Activated T-cell treated with anti-CD3 and anti-CD28 coated beads for 48 hours (primary cell): ENCODE measurements at places on chromosomes 6 and 20.

DNA sequence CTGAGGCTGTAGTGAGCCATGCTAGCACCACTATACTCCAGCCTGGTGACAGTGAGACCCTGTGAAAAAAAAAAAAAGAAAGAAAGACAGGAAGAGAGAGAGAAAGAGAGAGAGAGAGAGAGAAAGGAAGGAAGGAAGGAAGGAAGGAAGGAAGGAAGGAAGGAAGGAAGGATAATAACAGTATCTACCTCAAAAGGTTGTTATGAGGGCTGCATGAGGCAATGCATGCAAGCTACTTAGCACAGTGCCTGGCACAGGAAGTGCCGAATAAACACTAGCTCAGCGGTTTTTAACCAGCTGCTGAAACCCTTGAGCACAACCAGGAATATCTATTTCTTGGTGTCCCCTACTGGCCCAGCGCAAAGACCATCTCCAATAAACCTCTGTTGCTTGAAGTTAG is 62.3 kb upstream of the TBC1D7 start:
- DNase-seq: no peak

DNA sequence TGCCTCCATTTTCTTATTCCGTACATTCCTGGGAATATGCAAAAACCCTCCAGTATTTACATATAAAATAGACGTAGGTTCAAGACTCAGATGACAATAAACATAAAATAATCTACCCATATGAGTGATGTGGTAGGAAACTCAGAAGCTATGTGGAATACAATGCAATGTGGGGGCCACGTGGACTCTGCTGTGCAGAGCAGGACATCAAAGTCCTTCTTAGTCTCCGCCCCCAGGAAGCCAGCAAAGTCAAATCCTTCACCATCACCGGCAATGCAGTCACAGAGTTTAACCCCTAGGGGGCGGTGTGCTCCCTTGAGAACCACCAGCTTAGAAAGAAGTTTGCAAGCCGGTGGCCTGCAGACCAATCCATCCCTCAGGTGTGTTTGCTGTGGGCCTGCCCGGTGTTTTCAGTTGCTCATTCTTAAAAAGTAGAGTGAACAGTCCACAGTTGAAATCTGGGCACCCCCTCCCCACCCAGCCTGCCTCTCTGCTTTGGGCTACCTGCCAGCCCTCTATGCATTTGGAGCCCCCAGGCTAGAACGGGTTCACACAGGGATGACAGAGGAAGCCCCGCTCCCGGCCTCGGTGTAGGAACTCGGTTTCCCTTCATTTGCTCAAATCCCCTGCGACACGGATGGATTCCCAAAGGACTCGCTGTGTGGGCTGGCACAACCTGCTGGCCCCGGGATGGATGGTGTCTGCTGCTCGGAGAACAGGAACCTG is 59.9 kb downstream of the SULF2 start:
- peak; percentile 73 for DNase-seq

DNA sequence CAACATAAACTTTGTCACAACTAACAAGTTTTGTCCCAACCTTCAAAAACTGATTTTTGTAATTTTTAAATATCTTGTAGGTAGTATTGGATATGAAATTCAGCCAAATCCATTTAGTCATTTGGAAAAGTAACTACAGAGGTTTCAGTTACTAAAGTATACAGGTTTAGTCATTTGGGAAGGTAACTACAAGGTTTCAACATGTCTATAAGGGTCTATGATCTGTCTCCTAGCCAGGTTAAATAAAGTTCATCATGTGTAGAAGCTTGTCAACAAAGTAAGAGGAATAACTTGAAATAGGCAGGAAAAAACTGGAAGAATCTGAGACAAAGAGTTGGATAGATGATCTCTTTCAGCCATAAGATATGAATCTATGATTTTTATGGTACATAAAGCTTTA is 229.8 kb downstream of the COL12A1 start:
- no peak for DNase-seq

GRCh38 chr6:33953171-33953570 is 149.4 kb upstream of the MLN start:
- no peak for DNase-seq

- no peak for DNase-seq
These were observed 146.4 kb downstream of the CD83 start for GRCh38 chr6:14263881-14264424.

- no peak for DNase-seq
These were observed 572.7 kb downstream of the DHX35 start for GRCh38 chr20:39534846-39535245.

- DNase-seq: no peak
These were observed 143.4 kb upstream of the EXOC2 start for GRCh38 chr6:836276-836853.

GRCh38 chr6:50449128-50449527 is 264.2 kb upstream of the TFAP2D start:
- no peak for DNase-seq

DNA sequence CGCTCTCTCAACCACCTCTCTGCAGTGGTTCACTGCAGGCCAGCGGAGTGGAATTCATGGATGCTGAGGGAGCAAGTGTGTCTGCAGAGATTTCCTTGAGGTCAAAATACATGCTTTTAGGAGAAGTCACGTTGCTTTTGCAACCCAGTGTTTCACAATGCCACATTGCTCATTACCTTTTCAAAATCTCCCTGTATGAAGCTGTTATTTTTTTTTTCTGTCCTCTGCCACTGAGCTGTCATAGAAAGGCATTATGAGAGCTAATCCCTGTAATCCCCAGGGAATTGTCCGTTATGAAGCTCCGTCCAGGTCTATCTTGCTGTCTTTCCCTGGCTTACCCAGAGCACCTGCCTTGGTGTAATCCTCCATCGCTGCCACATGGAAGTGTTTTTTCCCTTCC is 60.5 kb upstream of the SLC22A23 start:
- no peak for DNase-seq

- DNase-seq: no peak
These were observed 3.8 kb downstream of the RSPO4 start for GRCh38 chr20:998231-998830.

GRCh38 chr20:38426006-38426897 is 8.9 kb downstream of the SNHG17 start:
- peak; percentile 38 for DNase-seq

DNA sequence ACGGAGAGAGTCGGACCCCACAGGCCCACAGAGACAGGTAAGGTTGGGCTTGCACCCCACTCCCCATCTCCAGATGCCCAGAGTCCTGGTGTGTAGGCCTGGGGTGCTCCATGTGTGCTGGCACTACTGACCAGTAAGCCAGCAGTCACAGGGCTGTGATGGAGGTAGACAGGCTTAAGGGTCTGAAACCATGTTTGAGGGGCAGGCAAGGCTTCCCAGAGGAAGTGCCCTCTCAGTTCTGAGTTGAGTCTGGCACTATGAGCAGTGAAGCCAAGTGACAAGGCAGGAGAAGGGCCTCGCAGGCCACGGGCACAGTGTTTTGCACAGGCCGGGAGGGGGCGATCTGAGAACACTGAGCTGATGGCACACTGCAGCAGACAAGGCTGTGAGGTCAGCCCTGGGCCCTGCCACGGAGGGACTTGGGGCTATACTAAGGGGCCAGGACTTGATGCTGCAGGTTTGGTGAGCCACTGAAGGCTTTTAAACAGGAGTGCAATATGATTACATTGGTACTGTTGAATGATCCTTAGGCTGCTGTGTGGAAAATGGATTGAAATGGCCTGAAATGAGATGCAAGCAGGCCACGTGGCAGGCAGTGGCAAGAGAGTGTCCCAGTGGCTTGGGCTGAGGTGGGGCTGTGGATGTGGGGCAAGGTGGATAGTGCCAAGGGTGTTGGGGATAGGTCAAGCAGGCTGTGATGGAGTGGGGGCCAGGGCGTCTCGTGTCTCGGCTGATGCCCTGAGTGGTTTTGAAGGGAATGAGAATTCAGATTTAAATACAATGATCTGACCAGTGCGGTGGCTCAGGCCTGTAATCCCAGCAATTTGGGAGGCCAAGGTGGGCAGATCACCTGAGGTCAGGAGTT is 20.3 kb downstream of the TTBK1 start:
- DNase-seq: peak; percentile 71

- no peak for DNase-seq
These were observed 113.3 kb upstream of the SSTR4 start for GRCh38 chr20:22921595-22922421.

- no peak for DNase-seq
These were observed 81.4 kb downstream of the WDR27 start for GRCh38 chr6:169620171-169621130.

DNA sequence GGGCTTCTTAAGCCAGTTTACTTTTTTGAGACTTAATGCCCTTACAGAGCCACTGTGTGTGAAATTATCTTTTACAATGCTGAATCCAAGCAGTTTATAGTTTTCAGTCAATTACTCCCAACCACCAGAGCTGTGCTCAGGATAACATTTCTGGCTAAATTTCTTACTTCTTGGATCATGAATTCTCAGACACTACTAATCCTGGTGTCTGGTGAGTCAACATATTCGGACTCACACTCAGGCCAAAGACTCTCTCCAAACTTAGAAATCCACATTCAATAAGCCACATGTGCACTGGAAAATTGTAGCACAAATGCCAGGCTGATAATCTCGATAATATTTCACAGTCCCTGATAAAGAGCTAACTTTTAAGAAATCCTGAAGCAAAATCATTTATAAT is 49.0 kb downstream of the PTPRT start:
- no peak for DNase-seq

- DNase-seq: no peak
These were observed 26.5 kb downstream of the PMEPA1 start for GRCh38 chr20:57683287-57683686.

DNA sequence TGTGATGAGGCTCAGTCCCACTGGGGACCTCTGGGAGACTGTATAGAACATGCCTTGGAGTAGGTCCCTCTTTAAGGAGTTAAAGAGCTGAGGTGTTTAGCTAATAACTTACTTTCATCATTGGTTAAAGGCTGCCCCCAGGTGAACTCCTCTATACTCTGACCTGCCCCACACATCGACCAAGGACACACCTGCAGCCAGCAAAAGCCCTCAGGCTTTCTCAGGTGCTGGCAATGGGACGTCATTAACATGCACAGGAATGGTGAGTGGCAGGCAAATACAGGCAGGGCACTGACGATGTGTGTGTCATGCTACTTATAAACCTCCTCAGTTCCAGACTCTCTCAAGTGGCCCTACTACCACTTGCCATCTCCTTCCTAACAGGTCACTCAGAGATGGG is 366.4 kb downstream of the KIF16B start:
- no peak for DNase-seq

- no peak for DNase-seq
These were observed 202.7 kb downstream of the ARHGAP18 start for GRCh38 chr6:129507059-129507807.

DNA sequence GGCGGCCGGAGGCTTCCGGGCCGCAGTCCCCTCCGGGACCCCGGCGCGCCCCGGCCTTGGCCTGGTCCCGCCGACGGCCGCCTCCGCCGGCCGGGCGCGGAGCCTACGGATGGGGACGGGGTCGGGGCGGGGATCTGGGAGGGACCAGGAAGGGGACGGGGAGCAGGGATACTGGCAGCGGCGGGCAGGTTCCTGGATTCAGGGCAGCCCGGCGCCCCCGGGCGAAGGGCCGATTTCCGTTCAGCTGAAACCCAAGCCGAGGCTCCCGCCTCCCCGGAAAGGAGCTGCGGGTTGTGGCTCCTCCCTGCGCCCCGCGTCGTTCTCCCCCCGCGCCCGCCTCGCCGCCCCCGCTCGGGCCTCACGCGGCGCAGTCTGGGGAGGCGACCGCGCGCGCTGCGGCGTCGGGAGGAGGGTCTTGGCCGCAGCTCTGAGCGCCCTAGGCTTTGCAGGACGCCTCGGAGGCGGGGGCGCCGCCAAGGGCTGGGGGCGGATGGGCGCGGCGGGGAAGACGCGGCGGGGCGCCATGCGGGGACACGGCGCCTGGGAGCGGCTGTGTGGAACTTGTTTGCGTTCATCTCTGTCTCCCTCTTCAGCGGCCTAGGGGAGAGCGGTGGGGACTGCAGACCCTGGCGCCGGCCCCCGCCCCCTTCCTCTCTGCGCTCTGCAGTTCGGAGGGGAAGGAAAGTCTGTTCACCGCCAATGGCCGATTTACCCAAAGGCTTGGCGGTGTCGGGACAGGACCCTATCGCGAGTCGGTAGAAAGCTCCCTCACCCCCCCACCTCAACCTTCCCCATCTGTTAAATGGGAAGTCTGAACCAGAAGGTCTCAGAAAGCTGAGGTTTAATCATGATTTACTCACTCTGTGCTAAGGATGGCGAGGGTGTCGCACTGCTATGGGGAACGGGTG is 22.7 kb upstream of the TMEM181 start:
- peak; percentile 6 for DNase-seq

DNA sequence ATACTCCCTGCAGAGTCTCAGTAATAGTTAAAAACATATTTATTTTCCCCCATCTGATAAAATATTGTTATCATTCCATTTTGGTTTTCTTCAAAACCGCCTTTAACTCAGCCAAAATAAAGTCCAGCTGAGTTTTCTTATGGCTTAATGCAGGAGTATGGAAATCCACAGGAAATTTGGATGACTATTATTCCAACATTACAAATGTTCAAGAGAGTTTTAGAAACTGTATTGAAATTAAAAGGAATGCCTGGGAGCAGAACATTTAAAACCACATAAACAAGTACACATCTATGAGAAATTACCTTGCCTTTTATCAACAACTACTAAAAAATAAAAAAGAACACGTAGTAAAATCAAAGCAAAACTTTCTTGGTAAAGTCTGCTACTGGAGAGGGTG is 45.7 kb downstream of the NCOA7 start:
- no peak for DNase-seq

GRCh38 chr20:9031991-9032390 is 36.9 kb upstream of the PLCB4 start:
- DNase-seq: no peak

DNA sequence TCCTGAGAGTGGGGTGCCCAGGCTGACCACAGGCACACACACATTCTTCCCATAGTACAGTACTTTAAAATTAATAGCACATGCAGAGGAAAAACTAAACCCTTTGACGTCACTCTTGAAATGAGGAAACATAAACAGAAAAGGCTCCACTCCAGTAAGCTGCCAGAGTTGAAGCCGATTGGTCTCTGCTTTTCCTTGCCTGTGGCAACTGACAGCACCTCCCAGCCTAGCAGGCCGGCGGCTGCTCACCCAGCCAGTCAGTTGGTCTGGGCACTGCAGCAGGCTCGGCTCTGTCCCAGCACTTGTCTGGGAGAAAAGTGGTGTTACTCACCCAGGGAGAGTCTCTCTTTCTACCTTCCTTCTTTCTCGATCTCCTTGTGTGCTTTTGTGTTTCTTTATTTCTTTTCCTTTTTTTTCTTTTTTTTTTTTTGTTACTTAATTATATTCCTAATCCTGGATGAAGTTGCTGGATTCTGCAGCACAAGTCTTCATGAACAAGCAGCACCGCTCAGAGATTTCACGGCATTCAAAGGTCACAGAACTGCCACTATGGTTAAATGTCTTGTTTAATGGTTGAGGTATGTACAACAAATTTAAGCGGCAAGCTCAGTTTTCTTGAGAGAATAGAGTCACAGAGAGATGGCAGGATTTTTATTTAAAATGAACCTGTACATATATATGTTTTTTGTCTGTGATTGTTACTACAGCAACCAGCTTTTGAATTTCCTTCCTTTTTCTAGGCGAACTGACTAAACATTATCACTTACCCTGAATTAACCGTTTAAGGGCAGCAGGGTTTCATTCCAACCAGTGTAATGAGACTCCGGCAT is at the start of gene PDE7B:
PDE7B (plus strand) TSS at position 260 of the 830 bp plus-strand sequence.
- DNase-seq: peak; percentile 27

- no peak for DNase-seq
These were observed 14.3 kb upstream of the LAMP5 start for GRCh38 chr20:9500121-9500520.

- no peak for DNase-seq
These were observed 17.1 kb upstream of the HECA start for GRCh38 chr6:139117734-139118133.

GRCh38 chr20:33026779-33027759 is 4.4 kb upstream of the BPIFB6 start:
- no peak for DNase-seq

GRCh38 chr6:145241039-145241438 is 494.3 kb downstream of the EPM2A start:
- DNase-seq: no peak
